ENCODE measurements at places on chromosomes 5 and 9. TPM values are rescaled to one million over a fixed set of nuclear protein-coding genes. Genes with fewer than 3 reads are reported as not detected.

OR1Q1 gene
- not detected for total RNA-seq

CDC26 gene
- total RNA-seq = 32.7 TPM

TOR4A gene
- 9.2 TPM for total RNA-seq

SLC34A3 gene
- total RNA-seq = not detected

GRCh38 chr5:158456756-158457155 is 597.8 kb upstream of the CLINT1 start:
- DNase-seq = no peak

GRCh38 chr9:121604242-121604641 is 47.2 kb upstream of the DAB2IP start:
- DNase-seq = no peak

PARP8 gene
- 28.0 TPM for total RNA-seq

DNA sequence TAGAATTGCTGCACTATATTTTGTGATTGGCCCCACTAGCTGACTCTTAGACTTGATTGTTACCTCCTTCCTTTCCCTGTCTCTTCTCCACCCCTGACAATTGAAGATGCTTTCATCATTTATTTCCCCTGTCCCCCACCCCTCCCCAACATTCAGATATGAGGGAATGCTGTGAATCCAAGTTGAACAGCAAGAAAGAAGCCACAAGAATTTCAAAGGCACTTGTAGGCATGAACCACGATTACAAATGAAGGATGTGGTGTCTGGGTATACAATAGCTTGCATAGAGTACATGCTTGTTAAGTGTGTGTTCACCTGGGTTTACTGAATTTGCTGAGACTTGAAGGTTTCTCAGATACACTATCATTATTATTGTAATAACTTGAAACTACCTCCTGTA is 78.3 kb upstream of the TRIO start:
- no peak for DNase-seq

DNA sequence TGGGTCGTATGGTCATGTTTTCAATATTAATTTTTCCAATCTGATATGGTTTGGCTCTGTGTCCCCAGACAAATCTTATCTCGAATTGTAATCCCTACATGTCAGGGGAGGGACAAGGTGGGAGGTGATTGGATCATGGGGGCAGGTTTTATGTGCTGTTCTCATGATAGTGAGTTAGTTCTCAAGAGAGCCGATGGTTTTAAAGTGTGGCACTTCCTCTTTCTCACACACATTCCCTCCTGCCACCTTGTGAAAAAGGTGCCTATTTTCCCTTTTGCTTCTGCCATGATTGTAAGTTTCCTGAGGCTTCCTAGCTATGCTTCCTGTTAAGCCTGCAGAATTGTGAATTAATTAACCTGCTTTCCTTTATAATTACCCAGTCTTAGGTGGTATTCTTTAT is 309.1 kb upstream of the GRIN3A start:
- DNase-seq = no peak

GLDC gene
- 0.19 TPM for total RNA-seq

GRCh38 chr5:180009581-180009980 is 62.0 kb downstream of the RNF130 start:
- no peak for DNase-seq

DNA sequence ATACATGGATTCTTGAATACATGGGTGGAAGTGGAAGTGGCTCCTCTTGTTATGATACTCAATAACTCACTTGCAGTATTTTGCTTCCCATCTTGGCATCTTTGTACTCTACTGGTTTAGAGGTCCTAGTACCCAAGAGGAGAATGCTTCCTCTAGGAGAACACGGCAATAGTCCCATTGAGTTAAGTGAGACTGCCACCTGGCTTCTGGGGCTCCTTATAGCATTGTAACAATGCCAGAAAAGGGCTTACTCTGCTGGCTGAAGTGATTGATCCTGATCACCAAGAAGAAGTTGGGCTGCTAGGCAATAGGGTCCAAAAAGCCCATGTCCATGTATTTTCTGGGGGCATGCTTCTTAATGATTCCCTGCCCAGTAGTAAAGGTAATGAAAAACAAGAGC is 627.6 kb upstream of the SGCD start:
- DNase-seq = no peak

GRCh38 chr5:82154776-82155175 is 123.4 kb downstream of the RPS23 start:
- DNase-seq = no peak

- DNase-seq = no peak
These were observed 57.1 kb downstream of the PSD2 start for GRCh38 chr5:139852696-139853095.

ENTPD8 gene
- not detected for total RNA-seq

Measured in mesenteric fat pad (tissue), 1 donor.